ENCODE measurements at places on chromosomes 4 and X.
A peak's percentile ranks its signal among the peaks of the same experiment; 100 is the strongest.

GRCh38 chr4:56417396-56417795 lies 18.0 kb downstream of the PPAT start:
- no peak for DNase-seq

- no peak for DNase-seq
Observed at GRCh38 chrX:114889481-114889880, 127.9 kb downstream of the IL13RA2 start.

DNA sequence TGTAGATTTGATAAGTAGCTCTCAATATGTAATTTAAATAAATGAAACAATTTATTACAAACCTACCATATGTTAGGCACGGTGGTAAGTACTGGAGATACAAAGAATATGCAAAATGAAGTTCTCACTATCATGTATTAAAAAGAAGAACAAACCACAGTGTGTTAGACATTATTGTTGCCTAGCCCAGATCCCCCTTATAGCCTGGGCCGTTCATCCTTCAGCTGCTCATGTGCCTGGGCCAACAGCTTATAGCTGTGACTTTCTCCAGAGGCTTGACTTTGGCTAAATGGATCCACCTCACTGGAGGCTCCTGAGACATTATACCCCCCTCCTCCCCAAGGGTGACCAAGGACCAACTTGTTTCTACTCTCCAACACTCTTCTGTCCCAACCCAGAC lies 29.8 kb upstream of the CCNG2 start:
- no peak for DNase-seq

DNA sequence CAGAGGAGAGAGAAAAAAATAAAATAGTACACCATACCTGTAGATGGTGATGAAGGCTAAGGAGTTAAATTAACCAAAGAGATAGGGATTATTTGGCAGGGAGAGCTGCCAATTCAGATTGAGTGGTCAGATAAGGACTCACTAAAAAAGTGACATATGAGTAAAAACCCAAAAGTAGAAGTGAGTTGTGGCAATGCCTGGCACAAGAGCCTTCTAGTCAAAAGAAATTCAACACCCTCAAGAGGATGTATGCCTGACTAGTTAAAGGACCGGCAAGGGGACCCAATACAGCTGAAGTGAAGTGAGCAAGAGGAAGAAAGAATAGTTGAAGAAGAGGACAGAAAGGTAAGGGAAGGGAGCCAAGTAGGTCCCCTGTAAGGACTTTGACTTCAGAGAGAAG lies 34.9 kb downstream of the ELF2 start:
- no peak for DNase-seq

GRCh38 chrX:12076046-12076445 lies 62.2 kb upstream of the FRMPD4 start:
- no peak for DNase-seq

- no peak for DNase-seq
Observed at GRCh38 chrX:71606536-71607216, 11.6 kb downstream of the CXCR3 start.

DNA sequence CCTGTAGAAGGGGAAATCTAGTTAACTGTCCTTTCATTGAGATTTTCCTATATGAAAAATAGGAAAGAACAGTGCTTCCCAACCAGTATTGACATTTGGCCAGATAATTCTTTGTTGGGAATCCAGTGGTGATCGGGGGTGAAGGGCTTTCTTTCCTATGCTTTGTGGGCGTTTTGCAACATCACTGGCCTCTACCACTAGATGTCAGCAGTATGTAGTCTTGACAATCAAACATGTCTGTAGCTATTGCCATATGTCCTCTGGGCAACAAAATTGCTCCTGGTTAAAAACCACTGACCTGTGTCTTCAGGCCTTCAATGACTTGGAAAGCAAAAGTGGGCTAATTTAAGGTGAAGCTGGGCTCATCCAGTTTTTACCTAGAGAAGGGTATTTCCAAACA lies 658.5 kb downstream of the DACH2 start:
- no peak for DNase-seq

DNA sequence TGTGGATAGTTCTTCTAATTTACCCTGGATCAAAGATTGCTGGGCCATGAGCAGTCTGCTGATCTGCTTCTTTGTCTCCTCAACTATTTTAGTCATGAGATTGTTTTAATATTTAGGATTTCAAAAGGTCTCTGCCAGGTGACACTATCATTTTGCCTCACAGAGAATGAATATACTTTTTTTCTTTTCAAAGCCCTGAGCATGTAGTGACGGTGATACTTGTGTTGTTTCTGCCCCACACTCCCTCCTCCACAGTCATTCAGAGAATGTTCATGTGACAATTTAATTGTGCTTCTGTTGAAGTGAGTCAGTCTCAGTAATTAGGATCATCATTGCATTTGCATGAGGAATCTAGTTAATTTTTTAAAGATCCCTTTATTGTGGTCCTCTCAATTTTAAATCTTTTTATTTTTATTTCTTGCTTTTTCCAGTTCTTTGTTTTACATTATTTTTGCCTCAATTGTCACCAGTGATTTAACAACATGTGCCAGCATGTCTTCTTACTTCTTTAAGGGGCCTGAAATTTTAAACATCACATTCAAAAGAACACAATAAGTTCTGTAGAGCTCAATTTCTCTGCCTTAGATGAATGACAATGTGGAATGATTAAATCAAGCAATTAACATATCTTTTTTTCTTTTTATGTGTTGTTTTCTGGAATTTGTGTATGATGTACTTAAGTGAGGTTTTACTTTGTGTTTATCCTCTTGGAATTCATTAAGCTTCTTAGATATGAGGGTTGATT lies 12.3 kb downstream of the MMRN1 start:
- no peak for DNase-seq

DNA sequence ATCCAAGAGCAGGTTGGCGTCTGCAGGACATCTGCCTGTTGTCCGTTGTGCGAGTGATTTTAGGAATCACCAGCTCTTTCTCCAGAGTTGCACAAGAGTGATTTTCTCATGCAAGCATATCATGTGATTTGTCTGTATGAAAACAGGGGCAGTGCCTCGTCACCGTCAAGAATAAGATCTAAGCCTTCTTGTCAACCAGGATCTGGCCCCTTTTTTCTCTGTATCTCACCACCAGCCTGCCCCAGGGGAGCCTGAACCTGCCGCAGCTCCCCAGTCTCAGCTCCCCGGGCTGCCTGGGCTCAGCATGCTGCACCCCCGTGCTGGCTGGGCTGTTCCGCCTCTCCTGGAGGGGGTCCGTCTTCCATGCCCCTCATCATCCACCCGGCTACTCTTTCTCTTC lies 90.5 kb downstream of the STOX2 start:
- DNase-seq, result no peak

DNA sequence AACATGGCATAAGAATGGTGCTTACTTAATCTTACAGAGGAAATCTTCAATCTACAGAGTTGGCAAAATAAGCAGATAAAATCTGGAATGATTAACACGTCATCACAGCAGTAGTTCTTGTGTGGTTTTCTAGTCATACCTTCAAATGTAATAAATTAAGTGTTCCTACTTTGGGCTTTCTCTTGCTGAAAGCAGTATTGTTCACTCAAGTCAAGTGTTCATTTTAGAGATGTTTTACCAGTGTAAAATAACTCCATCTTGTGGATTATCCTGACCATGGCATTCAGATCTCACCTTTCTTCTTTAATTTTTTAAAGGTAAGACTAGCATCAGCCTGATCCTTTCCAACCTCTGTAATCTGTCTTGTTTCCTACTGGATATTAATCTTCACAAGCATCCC lies 72.9 kb downstream of the ADAMTS3 start:
- no peak for DNase-seq

- no peak for DNase-seq
Observed at GRCh38 chrX:68894142-68894512, 65.3 kb downstream of the EFNB1 start.

DNA sequence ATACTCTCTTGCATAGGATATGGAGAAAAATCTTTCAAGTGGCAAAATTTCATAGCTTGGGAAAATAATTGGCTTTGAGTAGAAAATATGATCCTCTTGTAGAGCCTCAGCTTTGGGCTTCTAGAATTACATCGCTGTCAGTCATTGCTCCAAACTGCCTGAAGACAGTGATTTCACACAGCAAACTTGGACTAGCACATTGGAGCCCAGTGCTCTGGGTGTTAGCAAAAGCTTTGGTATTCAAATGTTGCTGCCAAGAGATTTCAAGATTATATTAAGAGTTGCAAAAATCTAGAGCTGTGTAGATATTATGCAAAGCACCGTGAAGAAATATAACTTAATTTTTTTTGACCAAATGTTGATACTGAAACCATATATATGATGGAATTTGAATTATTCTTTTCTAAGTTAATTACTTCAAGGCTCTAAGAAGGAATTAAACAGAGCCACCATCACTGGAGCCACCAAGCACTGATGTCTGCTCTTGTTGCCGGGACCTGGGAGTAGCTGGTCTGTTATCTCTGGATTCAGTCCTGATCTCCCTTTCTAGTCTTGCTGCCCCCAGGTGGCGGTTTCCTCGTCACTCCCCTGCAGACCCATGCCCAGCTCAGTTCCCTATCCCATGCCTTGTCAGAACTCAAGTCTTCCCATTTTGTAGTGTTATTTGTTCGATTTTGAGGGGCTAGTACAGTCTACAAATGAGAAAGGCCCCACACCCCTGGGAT lies 260.7 kb upstream of the SFRP2 start:
- DNase-seq, result no peak

- no peak for DNase-seq
Observed at GRCh38 chr4:72971572-72971971, 97.9 kb downstream of the COX18 start.

DNA sequence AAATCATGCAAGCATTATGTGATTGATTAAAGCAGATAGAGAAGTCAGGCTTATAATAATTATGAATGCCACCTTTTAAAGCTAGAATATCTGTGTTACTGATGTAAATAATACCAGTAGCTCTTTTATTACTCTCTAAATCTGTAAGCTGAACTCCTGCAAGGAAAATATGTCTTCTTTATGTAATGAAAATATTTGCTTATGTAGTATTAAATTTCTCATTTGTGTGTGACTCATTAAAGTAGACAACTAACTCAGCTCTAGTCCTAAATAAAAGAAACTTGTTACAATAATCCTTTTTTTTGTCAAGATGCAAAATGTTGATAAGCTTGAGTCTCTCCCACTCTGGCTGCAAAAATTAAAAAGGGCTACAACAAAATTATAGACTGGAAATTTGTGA lies 137.7 kb upstream of the FAT1 start:
- no peak for DNase-seq

DNA sequence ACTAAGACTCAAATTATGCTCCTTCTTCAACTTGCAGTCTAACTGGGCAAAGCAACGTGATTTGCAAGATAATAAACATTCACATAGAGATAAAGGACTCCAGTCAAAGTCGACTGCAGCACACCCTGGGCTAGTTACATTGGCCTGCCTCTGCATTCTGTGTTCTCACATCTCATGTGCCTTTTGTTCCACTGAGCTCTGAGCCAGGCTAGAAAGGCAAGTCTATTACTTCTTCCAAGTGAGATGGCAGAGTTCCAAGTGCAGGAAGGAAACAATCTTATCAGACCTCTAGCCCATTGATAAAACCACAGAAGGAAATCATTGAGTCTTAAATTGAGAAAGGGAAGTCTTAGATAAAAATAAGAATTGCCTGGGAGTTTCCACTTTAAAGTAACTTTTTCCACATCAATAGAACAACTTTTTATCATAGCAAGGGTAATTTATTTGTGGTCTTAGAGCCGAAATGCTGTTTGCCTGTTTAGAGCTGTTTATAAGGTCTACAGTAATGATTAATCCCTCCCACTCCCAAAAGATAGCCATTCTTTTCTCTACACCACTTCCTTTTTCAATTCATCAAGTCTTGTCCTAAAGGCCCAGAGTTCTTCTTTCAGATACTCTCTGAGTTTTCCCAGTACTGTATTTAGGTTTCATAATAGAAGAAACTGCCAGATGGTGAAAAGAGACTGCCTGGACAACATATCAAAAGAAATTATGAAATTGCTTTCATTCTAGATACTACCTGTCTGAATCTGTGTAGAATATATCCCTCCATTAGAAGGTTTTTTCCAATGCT lies 200.2 kb downstream of the GUCY2F start:
- DNase-seq, result no peak

GRCh38 chr4:74056114-74056857 lies 17.8 kb upstream of the CXCL3 start:
- DNase-seq, result no peak

GRCh38 chr4:16292585-16292984 lies 66.3 kb upstream of the TAPT1 start:
- DNase-seq, result no peak

DNA sequence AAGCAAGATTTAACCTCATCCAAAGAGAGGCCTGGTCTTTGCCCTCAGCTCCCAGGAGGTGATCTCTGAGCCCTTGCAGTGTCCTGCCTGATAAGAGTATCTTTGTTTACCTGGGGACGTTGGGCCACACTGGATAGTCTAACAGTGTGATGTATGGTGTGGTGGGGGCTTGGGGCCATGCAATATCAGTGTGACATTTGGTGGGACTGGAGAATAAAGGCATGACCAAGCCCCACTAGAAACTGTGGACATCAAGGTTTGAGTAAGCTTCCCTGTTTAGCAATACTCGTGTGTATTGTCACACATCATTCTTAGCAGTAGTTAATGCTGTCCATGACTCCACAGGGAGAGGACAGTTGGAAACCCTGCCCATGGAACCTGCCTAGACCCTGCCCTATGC lies 34.4 kb downstream of the BBS12 start:
- DNase-seq, result no peak

GRCh38 chr4:77104791-77105540 lies 29.2 kb upstream of the CCNI start:
- DNase-seq, result no peak

DNA sequence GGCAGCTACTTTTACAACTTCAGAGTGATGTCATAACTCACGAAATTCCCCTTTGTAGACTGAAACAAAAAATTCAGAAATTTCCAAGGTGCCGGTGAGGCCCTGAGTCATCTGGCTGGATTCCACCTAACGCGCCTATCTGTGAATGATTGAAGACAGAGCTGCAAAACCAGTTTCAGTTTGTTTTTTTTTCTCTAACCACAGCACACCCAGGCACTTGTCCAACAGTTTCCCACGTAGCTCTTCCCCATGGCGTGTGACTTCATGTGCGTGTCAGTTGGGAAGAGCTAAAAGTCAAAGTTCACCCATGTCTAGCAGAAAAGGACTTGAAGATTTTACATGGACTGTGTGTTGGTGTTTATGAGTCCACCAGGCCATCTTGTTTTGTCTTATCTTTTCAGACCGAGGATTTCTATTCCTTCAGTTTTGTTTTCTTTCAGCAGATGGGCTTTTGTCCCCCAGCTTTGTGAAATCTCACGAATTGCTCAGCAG lies 16.4 kb downstream of the TCEANC start:
- DNase-seq, result peak; percentile 2

DNA sequence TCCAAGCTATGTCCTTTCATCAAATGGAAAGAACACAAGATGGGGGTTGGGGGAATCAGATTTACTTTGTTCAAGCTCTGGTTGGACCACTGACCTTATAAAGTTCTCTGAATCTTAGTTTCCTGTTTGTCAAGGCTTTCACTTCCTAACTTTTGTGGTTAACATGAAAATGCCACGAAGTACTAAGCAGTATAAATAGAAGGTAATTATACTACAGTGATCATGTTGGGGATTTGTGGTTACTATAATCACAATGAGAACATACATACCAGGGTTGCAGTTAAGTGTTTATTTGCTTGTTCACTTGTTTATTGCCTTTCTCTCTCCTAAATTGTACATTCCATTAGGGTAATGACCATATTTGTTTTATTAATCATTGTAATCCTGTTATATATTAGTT lies 53.2 kb downstream of the SPRY1 start:
- DNase-seq, result no peak
